Activated B cell treated with CpG ODN at 0.5 μM for 24 hours (primary cell): ENCODE measurements at places on chromosomes 1 and 21.

- DNase-seq = no peak
Measured at GRCh38 chr1:209367061-209367772, 216.3 kb upstream of the CAMK1G start.

DNA sequence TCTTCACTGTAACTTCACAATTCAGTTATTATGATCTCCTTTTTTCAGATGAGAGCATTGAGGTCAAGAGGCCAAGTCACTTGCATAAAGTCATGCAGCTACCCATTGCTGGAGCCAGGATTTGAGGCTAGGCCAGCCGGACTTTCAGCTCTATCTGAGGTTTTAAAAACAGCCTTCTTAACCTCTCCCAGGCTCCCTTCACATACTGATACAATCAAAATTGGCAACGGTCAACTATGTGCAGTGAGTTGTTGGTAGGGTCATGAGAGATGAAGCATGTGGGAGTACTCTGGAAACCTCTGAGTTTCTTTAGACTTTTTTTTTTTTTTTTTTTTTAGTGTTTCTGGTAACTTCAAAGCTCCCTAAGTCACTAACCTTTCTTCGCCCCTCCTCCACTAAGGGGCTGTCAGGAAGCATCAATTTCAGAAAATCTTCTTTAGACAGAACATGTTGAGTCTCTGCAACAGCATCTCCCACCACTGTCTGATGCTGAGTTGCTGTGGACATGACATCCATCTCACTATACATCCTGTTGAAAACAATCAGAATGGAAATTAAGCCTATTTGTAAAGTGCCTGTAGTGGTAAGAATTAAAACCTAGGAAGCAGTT, 201.8 kb downstream of the SIPA1L2 start:
- DNase-seq = no peak

GRCh38 chr1:57553666-57554065, 129.8 kb upstream of the DAB1 start:
- DNase-seq = no peak

GRCh38 chr21:44625756-44626155, 1.1 kb upstream of the KRTAP10-9 start:
- no peak for DNase-seq

DNA sequence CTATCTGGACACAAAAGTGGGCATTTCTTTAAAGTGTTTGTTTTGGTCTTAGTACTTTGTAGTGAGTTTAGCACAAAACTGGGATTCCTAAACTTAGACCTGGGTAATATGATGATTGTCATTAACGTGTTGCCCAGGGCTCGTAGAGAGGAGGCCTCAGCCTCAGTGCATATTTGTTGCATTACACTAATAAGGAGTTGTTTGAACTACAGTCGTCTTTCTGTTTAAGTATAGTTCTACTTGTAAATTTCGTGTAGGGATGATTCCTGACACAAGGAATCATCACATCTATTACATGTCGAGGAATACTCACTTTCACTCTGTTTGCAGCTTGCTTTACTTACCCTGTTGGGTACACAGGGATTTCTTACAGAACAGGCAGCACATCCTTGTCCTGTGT, 85.0 kb downstream of the PRDM2 start:
- no peak for DNase-seq

DNA sequence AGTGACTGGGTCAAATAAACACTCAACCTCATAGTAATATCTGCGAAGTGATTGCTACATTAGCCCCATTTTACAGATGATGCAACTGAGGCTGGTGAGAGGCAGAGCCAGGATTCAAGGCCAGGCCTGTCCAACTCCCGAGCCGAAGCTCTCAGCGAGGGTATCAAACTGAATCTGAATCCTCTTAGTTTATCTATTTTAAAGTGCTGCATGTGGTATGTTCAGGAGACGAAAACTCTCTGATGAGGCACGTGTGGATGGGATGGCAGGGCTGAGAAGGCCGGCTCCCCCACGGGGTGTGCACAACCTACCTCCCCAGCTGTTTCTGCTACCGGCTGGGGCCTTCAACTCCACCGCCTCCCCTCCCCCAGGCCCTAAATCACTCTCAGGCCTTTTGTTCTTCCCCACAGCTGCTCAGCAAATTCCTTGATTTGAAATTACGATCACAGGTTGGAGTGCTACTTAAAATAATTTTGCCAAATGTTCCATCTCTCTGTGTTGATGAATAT, 171.8 kb downstream of the TOMM20 start:
- no peak for DNase-seq

GRCh38 chr1:10624256-10625050, 149.7 kb downstream of the PEX14 start:
- no peak for DNase-seq

DNA sequence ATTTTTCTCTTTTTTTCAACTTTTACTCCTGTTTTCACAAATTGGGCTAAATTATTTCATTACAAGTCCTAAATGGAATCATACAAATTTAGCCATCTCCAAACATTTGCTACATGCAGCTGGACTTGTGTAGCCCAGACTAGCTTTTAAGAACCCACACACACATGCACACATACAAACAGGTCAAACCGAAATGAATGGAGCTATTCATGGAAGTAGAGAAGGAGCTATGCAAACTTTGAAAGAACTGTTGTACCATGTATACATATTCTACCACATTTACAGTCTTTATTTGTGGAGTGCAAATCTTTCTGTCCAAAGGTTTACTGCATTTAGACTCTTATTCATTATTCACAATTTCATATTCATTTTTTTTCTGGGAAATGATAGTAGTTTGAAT, 189.1 kb upstream of the RNPC3 start:
- no peak for DNase-seq

DNA sequence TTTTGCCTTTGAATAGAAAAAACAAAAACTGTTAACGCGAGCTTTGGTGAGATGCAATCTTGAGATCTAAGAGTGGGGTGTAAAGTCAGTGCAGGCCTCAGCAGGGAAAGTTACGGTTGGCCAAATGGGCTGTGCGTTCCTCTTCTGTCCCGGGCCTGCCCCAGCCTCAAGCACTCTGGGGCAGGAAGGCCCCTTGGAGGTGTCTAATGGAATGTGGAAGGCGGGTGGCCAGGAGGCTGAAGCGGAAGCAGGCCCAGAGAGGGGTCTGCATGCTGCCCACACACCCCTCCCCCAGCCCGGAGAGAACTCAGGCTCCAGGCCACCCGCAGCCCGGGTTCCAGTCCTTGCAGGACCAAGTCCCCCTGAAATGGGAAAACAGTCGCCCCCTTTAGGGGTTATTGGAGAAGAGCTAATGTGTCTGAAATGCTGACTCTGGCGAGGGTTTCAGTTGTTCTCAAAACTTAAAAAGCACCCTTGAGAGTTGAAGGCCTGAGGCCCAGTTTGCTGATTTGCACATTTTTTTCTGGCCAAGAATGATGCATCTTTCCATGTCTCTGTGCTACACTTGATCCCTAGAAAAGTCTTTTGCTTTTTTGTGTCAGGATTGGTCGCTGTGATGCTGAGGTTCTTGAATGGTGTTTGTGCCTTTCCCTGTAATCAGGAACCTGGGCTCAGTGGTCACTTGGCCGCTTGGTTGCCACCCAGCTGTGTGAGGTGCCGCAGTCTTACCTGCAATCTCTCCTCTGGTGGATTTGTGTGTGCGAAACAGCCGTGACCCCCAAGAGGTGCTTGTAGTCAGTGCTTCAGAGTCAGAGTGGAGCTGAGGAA, 2.0 kb downstream of the COL18A1 start:
- DNase-seq = no peak

GRCh38 chr1:110003747-110004428, 19.3 kb downstream of the AHCYL1 start:
- DNase-seq = no peak

GRCh38 chr21:28523367-28523766, 469.3 kb downstream of the LTN1 start:
- DNase-seq = no peak

- DNase-seq = no peak
Measured at GRCh38 chr1:59898927-59899326, 27.6 kb downstream of the CYP2J2 start.

DNA sequence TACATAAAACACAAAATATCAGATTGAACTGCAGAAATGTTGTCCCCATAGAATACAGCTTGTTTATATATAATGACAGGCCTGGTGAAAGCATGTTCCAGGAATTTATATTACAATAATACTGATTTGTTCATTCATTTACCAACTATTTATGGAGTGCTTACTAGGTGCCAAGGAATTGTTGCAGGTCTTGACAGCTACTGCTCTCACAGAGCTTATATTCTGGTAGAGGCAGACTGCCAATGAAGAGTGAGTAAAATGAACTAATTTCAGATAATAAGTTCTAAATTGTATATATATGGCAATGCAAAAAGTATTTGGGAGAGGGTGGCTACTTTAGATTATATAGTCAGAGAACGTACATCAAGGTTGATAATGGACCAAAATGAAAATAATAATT, 152.0 kb downstream of the COQ8A start:
- no peak for DNase-seq

DNA sequence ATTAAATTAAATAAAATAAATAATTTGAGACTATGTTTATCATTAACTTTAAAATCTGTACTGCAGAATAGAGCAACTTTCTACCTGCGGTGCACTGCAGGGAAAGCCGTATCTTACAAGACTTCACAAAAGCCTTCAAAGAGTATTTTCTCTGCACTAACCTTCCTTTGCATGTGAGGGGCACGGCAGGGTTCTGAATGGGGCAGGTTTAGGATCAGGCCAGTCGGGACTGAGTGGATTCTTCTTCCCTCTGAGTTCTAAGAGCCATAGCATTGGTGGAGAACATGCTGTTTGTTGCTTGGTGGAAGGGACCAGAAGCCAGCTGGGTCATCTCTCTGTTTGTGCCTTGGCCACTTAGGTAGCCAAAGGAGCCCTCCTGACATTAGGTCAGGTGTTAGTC, 55.2 kb upstream of the LGALS8 start:
- no peak for DNase-seq

GRCh38 chr21:46357335-46357604, 33.3 kb downstream of the PCNT start:
- DNase-seq = no peak

DNA sequence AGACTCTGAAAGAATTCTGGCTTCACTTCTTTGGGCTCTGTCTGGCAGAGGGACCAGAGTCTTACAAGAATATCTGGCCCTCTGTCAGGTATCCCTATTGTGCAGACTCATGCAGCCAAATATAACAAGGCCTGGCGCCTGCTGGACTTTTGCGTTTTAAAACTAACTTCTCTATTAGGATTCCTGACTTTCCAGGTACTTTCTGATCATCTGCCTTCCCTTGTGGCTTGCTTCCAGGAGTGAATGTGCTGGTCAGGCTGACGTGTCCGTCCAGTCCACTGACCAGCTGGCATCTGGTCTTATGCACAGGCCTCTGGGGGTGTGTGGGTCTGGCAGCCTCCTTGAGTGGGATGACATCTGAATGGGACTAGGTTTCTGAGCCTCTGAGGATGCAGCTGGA, 8.6 kb upstream of the RAB29 start:
- no peak for DNase-seq

- no peak for DNase-seq
Measured at GRCh38 chr1:24683713-24684162, 40.6 kb downstream of the SRRM1 start.

DNA sequence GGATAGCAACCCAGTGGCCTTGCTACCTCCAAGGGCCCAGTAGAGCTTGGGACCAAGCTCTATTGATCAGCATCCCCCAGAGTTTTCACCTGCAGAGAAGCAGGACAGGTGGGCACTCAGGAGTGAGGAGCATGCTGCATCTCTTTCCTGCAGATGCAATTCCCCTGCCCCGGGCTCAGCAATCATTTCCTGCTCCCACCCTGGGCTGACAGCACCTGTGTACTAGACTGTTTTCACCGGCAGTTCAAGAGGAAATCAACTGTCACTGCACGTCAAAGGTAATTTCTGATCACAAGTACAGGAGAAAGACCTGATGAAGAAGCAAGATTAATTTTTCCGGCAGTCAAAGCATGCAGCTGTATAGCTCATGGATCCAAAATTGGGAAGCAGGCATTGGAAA, 8.8 kb upstream of the NT5C1A start:
- DNase-seq = no peak

DNA sequence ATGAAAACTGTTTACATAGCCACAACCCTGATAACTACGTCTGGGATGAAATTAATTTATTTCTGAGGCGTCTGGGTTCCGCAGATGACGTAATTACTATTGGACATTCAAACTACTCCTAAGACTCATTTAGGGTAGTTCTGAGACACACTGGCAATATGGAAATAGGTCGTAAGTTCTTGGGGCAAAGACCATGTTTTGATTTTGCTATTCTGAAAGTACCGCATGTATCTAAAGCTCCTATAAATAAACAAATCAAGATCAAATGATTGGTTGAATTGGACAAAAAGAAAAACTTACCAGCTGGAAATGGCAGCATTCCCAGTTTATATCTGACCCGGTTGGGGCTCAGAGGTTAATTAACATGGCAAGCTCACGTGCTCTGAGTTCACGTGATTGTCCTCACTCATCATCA, 74.3 kb downstream of the DHRS3 start:
- no peak for DNase-seq

- no peak for DNase-seq
Measured at GRCh38 chr21:36891692-36892091, 74.8 kb downstream of the HLCS start.

DNA sequence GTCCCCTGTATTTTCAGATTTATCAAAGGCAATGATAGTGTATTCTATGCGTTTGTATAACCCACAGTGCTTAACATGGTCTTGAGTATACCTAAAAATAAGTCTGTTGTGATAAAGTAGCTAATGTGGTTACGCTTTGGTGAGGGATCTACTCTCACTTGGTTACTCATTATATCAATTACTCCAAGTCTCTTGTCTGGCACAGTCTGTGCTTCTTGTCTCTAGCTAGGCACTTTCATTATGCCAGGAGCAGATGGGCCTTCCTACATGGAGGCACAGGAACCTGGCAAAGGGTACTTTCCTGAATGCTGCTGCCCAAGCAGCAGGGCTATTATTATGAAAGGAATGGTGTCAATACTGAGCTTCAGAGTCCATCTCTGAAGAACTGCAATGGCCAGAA, 4.2 kb upstream of the PTPN22 start:
- DNase-seq = no peak

GRCh38 chr1:5343256-5344020, 648.8 kb downstream of the NPHP4 start:
- no peak for DNase-seq

GRCh38 chr1:164704954-164705353, 146.0 kb downstream of the PBX1 start:
- no peak for DNase-seq

DNA sequence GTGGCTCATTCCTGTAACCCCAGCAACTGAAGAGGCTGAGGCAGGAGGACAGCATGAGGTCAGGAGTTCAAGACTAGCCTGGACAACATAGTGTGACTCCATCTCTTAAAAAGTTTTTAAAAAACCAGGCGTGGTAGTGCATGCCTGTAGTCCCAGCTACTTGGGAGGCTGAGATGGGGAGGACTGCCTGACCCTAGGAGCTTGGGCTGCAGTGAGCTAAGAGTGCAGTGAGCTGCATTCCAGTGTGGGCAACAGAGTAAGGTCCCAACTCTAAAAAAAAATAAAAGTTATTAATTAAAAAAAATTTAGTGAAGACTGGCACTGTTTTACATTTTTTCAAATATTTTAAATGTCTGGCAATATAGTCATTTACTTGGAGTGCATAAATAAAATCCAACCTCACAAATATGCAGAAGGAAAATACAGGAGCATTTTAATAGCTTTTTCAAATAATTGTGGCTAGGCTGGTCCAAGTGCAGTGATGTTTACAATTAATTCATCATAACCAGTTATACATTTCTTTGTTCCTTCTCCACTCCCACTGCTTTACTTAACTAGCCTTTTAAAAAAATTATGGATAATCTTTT, 10.8 kb downstream of the ZBTB8OS start:
- DNase-seq = no peak
